ENCODE measurements at places on chromosomes 11 and 22. TPM values are rescaled to one million over a fixed set of nuclear protein-coding genes. Genes with fewer than 3 reads are reported as not detected.

Gene CREB3L1
- 15.4 TPM for total RNA-seq

GRCh38 chr22:28779833-28780232, 7.3 kb downstream of the CCDC117 start:
- no peak for DNase-seq

- DNase-seq, result no peak
Observed at GRCh38 chr11:83480251-83480650, 194.1 kb upstream of the CCDC90B start.

DNA sequence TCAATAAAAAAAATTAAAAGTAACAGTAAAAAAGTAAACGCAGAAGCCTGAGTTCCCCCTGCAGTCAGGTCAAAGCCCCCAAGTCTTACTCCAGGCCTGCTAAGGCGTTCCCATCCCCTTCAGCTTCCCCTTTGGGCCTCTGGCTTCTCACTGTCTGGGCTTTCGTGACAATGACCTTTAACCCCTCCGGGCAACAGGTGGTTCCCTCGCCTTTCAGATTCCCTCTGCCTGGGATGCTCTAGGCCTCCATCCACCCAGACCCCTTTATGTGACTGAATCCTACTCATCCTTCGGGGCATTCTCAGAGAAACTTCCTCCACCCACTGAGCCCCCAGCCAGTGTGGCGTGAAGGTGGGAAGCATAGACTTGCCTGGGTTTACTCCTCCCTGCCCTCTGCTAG, 8.0 kb downstream of the MPST start:
- no peak for DNase-seq

GRCh38 chr11:60857378-60858232, 1.9 kb upstream of the PTGDR2 start:
- no peak for DNase-seq
